Right cardiac atrium (tissue), 5 donors: ENCODE measurements at places on chromosomes 5 and 9. TPM values are rescaled to one million over a fixed set of nuclear protein-coding genes. Genes with fewer than 3 reads are reported as not detected.
A peak's percentile ranks its signal among the peaks of the same experiment; 100 is the strongest.

GRCh38 chr5:73592551-73592950 is 27.0 kb downstream of the UTP15 start:
- no peak for DNase-seq

- DNase-seq = no peak
Observed at GRCh38 chr9:83964973-83965349, 15.1 kb downstream of the HNRNPK start.

GRCh38 chr9:131478421-131478868 is 24.3 kb upstream of the POMT1 start:
- DNase-seq = no peak

DNA sequence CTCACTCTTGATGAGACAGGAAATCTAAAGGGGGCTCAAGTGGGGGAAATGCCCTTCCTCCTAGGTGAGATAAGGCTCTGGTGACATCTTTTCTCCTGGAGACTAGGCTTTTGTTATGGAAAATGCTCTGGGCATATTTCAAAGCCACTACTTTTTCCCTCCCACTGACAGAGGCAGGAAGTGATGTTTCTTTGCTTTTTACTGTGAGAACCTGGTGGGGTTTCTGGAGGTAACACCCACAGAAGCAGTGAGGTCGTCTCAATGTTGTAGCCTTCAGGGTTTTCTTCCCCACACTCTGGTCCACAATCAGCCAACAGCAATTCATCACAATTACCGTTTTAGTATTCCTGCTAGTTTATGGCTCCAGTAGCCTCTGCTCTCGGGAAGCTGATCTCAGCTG is 41.4 kb upstream of the FAM240B start:
- DNase-seq = no peak

GRCh38 chr5:21802869-21803490 is 1050.2 kb downstream of the CDH12 start:
- no peak for DNase-seq

DNA sequence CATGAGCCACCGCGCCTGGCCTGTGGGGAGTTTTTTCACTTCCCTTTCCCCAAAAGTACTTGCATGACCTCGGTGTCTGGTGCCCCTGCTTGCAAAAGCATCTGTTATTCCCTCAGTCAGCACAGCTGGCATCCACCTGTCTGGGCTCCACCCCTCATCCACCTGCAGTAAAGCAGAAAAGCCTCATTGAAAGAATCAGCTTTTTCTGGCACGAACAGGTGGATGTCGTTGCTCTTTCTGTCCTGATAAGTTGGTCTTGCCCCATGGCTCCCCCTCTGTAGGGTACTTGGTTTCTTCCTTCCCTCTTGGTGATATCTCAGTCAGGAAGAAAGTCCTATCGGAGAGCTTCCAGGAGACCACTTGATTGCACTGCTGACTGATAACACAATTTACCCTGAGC is 37.4 kb downstream of the WWC1 start:
- no peak for DNase-seq

GRCh38 chr9:120386390-120387131 is 193.4 kb downstream of the CDK5RAP2 start:
- DNase-seq = no peak

DNA sequence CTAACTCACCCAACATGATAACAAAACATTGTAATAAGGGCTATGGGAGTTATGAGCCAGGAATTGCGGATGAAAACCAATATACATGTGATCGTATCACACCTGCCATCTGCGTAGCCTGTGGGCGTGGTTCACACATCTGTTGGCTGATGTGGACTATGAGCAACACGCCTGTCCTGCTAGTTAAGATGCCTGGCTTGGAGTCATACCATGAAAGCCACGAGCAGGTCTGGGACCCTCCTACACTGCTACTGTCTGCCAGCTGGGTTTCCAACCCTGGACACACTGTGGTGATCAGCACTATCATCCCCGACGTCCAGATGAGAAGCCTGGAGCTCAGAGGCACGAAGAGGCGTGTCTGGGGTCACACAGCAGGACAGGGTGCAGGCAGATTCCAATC is 40.2 kb downstream of the STK10 start:
- DNase-seq = no peak

DNA sequence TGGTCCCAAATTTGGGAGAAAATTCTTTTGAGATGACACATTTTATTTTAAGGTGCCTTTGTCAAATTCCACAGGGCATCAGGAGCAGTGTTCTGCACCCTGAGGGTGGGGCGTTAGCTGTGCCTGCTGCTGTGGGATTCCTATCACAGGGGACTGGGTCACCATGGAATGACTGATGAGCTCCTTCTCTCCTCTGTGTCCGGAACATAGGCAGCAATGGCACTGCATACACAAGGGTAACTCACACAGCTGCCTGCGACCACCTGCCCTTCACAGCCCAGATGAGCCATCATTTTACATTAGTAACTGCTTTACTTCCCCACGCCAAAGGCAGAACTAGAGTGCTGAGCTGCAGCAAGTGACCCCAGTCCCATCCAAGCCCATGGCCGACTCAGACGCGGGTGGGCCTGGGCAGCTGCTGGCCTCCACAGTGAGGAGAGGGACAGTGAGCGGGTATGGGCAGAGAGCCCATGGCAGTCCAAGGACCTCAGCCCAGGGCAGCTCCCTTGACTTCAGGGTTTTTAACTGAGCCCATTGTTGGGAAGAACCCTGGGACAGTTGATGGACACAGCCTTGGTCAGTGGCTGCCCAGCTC is 93.7 kb downstream of the GADD45G start:
- no peak for DNase-seq

DNA sequence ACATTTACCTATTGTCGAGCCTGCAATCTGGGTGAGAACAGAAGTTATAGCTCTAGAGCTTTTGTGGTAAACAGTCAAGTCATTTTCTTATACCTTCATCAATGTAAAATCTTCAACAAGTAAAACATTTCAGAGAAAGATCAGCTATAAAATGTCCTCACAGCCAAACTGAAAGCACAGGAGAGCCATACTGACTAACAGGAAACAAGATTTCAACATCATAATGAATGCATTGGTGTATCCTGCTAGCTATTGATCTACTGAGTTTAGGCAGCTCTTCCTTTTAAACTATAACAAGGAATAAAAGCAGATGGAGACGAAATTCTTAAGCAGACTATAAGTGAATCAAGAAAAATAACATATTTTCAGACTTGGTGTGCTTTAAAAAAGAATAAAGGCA is 1522.9 kb upstream of the WWC1 start:
- DNase-seq = no peak

DNA sequence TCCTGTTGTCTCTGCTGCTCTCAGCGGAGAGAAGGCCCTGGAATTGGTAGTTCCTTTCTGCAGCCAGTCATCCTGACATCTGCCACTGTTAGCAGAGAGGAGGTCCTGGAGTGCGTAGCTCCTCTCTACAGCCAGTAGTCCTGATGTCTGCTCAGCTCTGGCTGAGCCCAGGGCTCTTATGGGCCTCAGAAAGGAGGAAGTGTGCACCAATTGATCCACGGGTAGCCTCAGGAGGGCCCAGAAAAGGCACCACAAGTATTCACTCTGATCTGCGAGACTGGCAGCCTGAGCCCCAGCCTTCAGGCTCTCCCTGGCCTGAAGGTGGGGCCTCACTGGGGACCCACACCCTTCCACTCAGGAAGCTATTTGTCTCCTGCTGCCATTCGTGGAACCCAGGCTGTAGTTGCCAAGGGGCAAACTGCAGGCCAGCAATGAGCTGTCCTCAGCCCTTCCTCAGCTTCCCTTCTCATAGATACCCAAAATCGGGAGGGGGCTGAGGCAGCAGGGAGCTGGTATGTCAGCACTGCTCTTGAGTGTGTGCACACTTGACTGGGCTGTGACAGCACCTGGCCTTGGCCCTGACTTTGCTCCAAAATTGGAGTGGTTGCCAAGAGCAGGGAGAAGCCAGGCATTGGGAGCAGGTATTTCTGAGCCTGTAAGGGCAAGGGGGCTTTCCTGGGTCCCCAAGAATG is 1049.5 kb upstream of the ACO1 start:
- DNase-seq = no peak

DNA sequence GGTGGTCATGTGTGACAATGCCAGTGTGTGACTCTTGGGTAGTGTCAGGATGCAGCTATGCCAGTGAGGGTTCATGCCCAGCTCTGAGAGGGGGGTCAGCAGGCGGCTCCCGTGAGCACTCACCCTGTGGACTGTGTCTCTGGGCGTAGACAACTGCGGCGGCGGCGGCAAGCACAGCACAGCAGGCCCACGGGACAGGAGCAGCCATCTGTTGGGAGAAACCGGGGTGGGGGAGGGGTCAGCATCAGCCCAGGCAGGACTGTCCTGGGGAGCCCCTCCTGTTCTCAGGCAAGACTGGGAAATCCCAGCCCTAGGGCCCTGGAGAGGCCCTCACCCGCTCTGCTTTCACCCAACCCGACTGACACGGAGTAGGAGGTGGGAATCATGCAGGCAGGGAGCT is 20.8 kb downstream of the CNTFR start:
- no peak for DNase-seq

GRCh38 chr9:129836311-129837007 is 1.2 kb downstream of the USP20 start:
- no peak for DNase-seq

DNA sequence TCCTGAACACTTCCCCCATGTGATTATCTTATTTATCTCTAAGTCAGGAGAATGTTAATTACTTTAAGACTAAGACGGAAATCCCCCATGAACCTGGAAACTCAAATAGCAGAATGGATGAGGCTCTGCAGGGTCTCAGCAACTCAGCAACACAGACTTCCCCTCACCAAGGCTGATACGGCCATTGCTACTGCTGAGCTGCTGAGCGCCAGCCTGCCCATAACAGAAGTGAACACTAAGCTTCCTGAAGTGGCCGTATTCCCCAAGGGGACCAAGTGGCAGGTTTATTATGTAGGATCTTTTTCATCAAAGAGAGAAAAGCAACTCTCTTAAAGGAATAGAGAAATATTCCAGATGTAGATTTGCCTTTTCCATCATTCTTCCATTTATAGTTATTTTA is 311.1 kb downstream of the RFX3 start:
- no peak for DNase-seq

DNA sequence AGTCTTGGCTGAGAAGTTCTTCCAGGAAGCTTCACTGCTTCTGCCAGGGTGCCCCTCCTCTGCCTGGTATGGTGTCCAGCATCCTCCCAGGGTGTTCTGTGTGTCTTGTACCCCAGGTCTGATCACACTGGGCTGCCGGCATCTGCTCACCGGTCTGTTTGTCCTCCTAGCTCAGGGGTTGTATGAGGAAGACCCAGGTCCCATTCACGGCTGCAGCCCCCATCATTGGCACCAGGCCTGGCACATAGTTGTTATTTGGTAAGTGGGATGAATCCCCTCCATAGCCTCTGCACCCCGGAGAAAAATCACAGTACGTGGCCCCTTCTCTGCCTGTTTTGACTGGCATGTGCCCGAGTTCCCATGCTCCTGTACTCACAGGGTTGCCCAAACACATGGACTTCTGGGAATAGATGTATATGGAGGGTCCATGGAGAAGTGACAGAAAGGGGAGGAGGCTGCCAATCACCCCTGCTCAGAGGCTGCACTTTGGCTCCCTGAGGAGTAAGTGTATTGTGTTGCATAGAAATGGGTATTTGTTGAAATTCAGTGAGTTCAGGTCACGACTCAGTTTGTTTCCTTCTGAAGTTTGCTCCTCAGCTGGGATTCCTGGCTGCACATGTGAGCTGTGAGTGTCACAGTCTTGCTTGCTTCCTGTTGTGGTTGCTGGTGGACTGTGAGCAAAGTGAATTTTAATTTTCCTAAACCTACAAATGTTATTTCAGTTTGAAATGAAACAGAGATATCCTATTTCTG is 96.2 kb downstream of the HSPA4 start:
- no peak for DNase-seq

GRCh38 chr5:39076757-39077728 is 2.8 kb upstream of the RICTOR start:
- no peak for DNase-seq

GRCh38 chr5:151383011-151383410 is 35.7 kb upstream of the SLC36A2 start:
- DNase-seq = no peak

GRCh38 chr5:5572976-5573797 is 150.7 kb downstream of the ICE1 start:
- peak; percentile 36 for DNase-seq

GRCh38 chr5:81067406-81067805 is 107.2 kb downstream of the RASGRF2 start:
- no peak for DNase-seq

GRCh38 chr5:141510850-141511601 is 22.1 kb downstream of the PCDHGC5 start:
- DNase-seq = no peak

Gene CSF2
- total RNA-seq = not detected

Gene ALDOB
- 0.40 TPM for total RNA-seq

Gene GLDC
- 0.64 TPM for total RNA-seq

Gene DNM1
- 7.4 TPM for total RNA-seq

Gene SPATA9
- 0.59 TPM for total RNA-seq

Gene CA9
- 1.1 TPM for total RNA-seq

Gene HTR4
- total RNA-seq = 8.2 TPM

Gene CTXN3
- not detected for total RNA-seq

Gene MARCOL
- not detected for total RNA-seq

Gene SPATA6L
- 1.6 TPM for total RNA-seq
